ENCODE measurements at places on chromosomes 16 and 17.
A peak's percentile ranks its signal among the peaks of the same experiment; 100 is the strongest.

GRCh38 chr16:50528820-50529219 lies 19.4 kb upstream of the NKD1 start:
- no peak for DNase-seq

GRCh38 chr16:19610200-19610599 lies 54.7 kb downstream of the VPS35L start:
- no peak for DNase-seq

GRCh38 chr16:4060009-4060408 lies 56.2 kb downstream of the ADCY9 start:
- no peak for DNase-seq

DNA sequence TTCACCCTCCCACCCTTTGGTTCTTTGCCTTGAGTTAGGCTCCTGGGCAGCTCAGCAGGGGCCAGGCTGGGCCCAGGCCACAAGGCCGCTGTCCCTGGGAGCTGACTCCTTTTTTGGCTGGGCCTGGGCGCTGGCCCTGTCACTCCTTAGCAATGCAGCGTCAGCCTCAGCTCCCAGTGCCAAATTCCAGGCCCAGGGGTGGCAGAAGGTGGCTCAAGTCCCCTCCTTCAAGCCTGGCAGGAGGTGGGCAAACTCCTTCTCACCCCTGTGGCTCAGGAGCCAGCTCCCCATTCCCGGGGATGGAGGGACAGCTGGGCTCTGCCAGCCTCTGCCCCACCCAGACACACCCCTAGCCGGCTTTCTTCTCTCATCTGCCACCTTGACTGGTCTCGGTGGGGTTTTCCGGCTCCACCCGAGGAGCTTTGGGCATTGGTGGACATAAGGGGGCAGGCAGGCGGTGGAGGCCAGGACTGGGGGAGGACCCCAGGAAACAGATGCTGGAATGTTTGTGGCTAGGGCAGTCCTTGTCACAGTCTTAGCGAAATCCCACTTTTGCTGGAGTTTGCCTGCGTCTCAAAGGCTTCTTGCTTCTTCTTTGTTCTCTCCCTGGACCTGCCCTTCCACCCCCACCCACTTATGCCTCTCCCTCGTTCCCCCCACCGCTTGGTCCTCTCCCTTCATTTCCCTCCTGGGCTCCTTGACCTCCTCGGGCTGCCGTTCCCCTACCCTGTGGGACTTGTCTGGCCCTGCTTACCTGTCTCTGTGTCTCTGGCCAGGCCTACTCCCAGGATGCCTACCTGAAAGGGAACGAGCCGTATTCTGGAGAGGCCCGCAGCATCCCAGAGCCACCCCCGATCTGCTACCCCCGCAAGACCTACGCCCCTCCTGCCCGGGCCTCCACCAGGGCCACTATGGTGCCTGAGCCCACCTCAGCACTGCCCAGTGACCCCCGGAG lies 37.4 kb downstream of the ARHGAP23 start:
- no peak for DNase-seq

GRCh38 chr17:10799407-10799806 lies 4.5 kb downstream of the TMEM238L start:
- no peak for DNase-seq

- DNase-seq = no peak
Measured at GRCh38 chr16:73025151-73025855, 22.6 kb downstream of the ZFHX3 start.

- no peak for DNase-seq
Measured at GRCh38 chr16:75494184-75494583, 1.1 kb downstream of the CHST6 start.

- DNase-seq = no peak
Measured at GRCh38 chr17:79243603-79243990, 169.0 kb downstream of the ENGASE start.

DNA sequence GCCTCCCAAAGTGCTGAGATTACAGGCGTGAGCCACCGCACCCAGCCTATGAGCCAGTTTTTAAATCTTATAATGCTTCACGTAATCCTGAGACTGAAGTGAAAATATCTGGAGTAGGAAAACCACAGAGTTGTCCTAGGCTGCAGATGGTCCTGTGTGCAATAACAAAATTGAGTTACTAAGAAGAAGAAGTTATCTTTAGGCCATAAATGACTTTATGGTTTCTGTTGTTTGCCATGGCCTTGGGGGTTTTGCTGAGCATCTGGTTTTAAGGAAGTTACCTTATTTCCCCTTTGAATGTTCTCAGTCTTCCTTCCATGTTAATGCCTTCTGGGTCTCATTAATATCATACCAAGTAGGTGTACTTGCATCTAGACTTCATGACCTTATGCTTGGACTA lies 16.5 kb downstream of the NMT1 start:
- peak; percentile 49 for DNase-seq

DNA sequence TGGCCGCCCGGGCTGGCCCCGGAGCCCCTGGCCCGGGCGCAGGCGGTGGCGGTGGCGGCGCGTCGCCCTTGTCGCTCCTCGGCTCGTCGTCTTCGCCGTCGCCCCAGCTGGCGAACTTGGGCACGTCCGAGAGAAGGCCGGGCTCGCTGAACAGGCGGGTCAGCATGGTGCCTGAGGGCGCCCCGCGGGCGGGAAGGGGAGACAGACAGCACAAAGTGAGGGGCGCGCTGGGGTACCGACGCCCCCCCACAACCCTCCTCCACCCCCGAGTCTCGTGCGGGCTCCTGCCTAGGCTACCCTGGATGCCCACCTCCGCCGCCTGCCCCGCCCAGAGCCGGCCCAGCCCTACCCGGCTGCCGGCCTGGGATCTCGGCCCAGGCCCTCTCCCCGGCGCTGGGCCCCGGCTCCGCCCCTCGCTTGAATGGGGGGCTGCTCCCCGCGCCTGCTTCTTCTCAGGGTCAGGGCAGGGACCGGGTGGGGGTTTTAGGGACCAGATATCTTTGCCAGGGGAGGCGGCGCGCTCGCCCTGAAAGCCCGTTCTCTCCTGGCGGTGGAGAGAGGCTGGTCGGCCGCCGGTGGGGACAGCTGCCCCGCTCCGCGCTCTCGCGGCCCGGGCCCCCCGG lies 1.2 kb downstream of the NEUROD2 start:
- DNase-seq = no peak

DNA sequence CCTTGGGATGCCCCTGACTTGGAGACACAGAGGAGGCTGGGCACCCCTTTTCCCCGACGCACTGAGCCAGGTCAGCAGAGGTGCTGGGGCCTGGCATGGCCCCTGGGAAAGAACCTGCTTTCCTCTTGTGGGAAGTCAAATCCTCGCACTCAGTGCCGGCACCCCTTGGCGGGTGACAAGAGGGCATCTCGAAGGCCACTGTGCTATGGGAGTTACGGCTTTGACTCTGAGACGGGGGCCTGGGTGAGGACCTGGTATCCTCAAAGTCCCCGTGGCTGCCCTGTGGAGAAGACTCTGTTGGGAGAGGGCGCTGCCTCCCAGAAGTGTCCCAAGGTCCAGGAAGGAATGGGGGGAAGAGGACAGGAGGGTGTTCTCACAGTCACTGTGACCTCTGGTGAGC lies 117.0 kb downstream of the METRNL start:
- no peak for DNase-seq

GRCh38 chr16:3690470-3690928 lies 26.8 kb downstream of the TRAP1 start:
- peak; percentile 39 for DNase-seq

DNA sequence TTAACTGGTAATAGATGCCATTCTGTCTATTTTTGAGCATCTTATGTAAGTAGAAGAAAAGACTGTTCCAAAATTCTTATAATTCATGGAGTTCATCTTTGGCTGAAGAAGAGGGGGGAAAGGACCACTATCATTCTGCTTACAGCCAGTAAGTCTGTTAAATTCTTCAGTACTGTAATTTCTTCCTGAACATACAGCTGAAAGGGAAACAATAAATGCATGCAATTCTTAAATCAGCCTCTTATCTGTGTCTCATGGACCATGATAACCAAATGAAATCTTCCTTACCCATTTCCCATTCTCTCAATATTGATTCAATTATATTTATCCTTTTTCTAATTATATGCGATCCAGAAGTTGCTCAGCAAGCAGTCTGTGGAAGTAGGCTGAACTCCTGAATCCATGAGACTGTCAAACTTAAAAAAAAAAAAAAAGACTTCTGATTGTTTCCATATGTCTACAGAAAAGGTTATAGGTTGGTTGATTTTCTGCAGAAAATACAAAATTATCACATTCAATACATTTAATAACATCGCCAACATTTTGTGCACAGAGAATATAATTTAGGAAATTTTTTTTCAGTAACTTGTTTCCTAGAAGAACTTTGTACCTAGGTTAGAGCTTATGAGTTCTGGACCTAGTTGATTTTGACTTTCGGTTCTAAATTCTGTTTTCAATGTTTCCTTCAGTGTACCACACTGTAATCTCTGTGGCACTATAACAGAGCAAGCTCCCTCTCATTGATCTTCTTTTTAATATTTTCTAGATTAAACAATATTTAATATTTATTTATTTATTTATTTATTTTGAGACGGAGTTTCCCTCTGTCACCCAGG lies 1.2 kb upstream of the ABCA9 start:
- no peak for DNase-seq

DNA sequence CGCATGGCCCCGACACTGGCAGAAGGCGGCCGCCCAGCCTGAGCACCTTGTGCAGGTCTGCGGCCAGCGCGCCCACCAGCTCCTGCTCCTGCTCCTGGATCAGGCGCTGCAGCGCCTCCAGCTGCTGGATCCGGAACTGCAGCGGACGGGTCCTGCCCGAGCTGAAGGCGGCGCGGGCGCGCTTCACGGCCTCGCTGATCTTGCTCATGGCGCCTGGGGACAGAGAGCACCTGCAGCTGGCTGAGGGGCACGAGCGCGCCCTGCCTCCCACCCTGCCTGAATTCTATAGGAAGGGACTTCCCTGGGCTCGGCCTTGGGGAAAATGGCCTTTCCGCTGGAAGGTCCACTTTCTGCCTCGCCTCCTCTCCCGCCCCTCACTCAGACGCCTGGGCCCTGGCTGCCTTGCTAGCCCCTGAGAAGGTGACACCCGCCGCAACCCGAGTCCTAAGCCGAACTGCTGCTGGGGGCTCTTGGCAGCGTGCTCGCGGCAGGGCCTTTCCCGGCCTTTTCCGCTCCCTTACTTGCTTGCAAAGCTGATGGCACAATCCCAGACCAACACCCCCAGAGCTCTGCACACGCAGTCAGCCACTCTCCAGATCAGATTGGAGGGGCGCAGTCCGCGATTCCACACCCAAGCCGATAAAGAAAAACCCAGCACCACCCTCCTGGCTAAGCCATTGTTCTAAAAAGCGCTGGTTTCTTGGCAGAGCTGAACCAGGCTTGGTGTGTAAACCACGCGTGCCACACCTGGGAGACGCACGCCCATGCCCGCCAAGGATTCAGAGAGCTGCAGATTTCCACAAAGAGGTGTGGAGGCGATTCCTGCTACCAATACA lies 3.0 kb downstream of the ALDH3A1 start:
- no peak for DNase-seq

GRCh38 chr16:89013692-89014402 lies 36.8 kb upstream of the CBFA2T3 start:
- DNase-seq = no peak

- DNase-seq = no peak
Measured at GRCh38 chr16:57997528-57998265, 2.8 kb downstream of the ZNF319 start.

GRCh38 chr17:35476283-35476820 lies 27.8 kb upstream of the SLFN13 start:
- no peak for DNase-seq

- no peak for DNase-seq
Measured at GRCh38 chr17:41492771-41493170, 3.1 kb upstream of the KRT36 start.

- no peak for DNase-seq
Measured at GRCh38 chr16:73253922-73254480, 206.1 kb upstream of the ZFHX3 start.

DNA sequence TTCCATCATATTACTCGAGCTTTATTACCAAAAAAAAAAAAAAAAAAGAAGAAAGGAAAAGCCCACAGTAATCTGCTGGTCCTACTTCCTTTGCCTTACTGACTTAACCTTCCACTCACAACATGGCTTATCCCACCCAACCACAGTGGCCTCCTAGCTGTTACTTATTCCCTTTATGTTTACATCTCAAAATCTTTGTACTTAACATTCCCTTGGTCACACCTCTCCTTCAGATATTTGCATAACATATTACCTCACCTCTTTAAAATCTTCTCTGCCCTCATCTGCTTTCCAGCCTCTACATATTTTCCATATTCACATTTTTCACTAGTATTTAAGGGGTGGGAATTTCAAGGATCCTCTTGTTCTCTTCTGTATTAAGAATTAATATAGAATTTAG lies 327.0 kb upstream of the TBX2 start:
- DNase-seq = no peak

DNA sequence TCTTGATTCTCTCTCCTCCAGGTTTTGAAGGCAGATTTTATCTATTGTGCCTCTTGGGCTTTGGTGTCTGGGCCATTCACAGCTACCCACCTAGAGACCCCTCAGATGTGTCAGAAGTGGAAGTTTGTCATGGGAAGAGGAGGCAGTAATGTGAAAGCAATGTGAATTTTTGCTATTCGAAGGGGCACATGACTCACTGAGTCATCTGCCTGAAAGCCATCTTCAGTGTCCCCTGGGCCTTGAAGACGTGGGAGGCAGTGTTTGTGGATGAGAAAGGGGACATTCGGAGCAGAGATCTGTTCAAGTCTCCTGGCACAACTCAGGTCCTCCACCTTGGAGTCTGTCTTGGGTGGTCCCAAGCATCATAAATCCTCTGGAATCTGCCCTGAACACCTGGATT lies 530.2 kb downstream of the NPIPA7 start:
- DNase-seq = no peak

GRCh38 chr16:79303959-79304387 lies 296.6 kb downstream of the MAF start:
- DNase-seq = no peak

- DNase-seq = no peak
Measured at GRCh38 chr16:87274794-87275193, 42.4 kb downstream of the C16orf95 start.

DNA sequence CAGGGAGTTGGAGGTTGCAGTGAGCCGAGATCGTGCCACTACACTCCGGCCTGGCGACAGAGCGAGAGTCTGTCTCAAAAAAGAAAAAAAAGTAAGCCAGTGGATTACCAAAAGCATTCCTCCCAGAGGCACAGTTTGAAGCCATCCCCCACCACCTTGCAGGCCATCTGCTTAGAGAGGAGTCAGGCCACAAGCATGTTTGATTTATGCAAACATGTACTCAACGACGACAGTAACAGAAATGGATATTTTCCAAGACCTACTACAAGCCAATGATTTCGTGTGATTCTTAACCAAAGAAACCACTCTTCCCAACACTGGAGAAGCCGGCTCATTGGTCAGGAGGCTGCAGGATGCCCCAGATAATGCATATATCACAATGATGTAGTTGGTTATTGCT lies 34.8 kb downstream of the MYH13 start:
- no peak for DNase-seq

- no peak for DNase-seq
Measured at GRCh38 chr17:80902963-80903611, 88.6 kb upstream of the CHMP6 start.

DNA sequence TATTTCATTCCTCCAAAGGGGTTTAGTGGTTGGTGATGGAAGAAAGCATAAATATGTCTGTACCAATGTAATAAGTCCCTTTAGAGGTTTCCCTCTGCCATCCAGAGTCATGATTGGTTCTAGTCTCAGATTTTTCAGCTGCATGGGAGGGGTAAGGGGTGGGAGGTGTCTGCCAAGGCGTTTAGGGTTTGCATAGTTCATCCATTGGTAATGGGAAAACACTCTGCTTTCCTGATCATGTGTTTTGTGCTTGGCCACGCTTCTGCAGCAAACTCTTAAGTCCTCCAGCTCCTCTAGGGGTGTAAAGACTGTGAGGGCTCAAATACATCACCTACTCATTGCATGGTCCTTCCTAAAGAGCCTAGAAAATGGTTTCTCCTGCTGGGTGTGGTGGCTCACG lies 29.8 kb downstream of the LIG3 start:
- DNase-seq = no peak
